Activated naive CD8-positive, alpha-beta T cell treated with anti-CD3 and anti-CD28 coated beads for 36 hours (primary cell): ENCODE measurements at places on chromosomes 3 and 15. TPM values are rescaled to one million over a fixed set of nuclear protein-coding genes. Genes with fewer than 3 reads are reported as not detected.

GRCh38 chr3:49513494-49514124, 40.7 kb upstream of the BSN start:
- no peak for DNase-seq
- peaks cover 6% of the 10 kb centered on the region for H3K4me1 ChIP-seq
- no peaks in the 10 kb centered on the region for H3K27me3 ChIP-seq
- no peak overlapping the region for H3K27ac ChIP-seq
- peaks cover 20% of the 10 kb centered on the region for H3K36me3 ChIP-seq

- DNase-seq = no peak
- H3K4me3 ChIP-seq = no peak overlapping the region
- H3K36me3 ChIP-seq = peaks cover 7% of the 10 kb centered on the region
- H3K27ac ChIP-seq = no peak overlapping the region
- no peaks in the 10 kb centered on the region for H3K27me3 ChIP-seq
These were observed 2.9 kb downstream of the COMMD4 start for GRCh38 chr15:75338661-75339240.

- peak overlapping the region; percentile 63 for H3K27ac ChIP-seq
- DNase-seq = no peak
- no peaks in the 10 kb centered on the region for H3K27me3 ChIP-seq
These were observed 3.3 kb downstream of the PPP4R2 start for GRCh38 chr3:72999951-73000350.

GRCh38 chr3:112604536-112604935, 36.4 kb downstream of the CCDC80 start:
- peaks cover 17% of the 10 kb centered on the region for H3K4me1 ChIP-seq
- H3K27ac ChIP-seq = no peak overlapping the region
- DNase-seq = no peak
- H3K27me3 ChIP-seq = peaks cover 25% of the 10 kb centered on the region

ITGB5 gene
- total RNA-seq = 0.97 TPM

- no peaks in the 10 kb centered on the region for H3K4me1 ChIP-seq
- H3K4me3 ChIP-seq = no peak overlapping the region
- no peaks in the 10 kb centered on the region for H3K36me3 ChIP-seq
- H3K27me3 ChIP-seq = peaks cover 3% of the 10 kb centered on the region
These were observed 768.6 kb upstream of the GOLIM4 start for GRCh38 chr3:168864107-168865021.

- no peak overlapping the region for H3K27ac ChIP-seq
- no peak overlapping the region for H3K4me3 ChIP-seq
- H3K27me3 ChIP-seq = peaks cover 11% of the 10 kb centered on the region
- H3K36me3 ChIP-seq = no peaks in the 10 kb centered on the region
- no peak for DNase-seq
These were observed 7.7 kb downstream of the CCR2 start for GRCh38 chr3:46361408-46362283.

DNA sequence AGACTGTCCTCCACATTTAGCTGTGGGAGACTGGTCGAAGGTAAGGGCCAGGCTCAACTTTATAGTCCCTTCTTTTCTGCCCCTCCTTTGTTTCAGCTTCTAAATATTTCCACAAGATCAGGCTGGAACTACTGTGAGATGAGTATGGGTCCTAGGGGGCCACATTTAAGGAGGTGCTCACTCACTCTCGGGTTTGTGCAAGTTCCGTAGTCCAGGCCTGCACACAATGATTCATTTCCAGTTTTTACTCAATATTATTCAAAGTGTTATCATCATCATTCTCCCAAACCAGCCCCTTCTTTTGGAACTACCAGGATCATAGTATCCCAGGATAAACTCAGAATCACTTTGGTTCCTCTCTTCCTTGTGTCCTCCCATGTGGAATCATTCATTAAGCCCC, 289.1 kb downstream of the ADAMTSL3 start:
- H3K27ac ChIP-seq = no peak overlapping the region
- no peaks in the 10 kb centered on the region for H3K36me3 ChIP-seq
- H3K4me1 ChIP-seq = no peaks in the 10 kb centered on the region
- DNase-seq = no peak

DNA sequence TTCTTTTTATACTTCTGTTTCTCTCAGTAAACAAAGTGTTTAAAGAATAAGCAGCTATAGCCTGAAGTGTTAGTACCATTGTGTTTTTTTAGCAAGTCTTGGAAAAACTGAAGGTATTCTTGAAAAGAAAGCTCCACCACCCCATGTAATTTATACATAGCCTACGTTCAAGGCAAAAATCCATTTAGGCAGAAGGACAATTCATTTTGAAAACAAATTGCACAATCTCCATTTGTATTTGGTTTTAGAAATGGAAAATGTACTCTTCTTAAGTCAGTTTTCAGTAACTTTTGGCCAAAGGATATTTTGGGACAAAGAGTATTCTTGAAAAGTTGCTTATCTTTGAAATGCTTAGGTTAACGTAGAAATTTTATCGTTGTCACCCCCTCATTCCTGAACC, 34.5 kb downstream of the PTPRG start:
- no peak overlapping the region for H3K27ac ChIP-seq
- H3K27me3 ChIP-seq = peaks cover 10% of the 10 kb centered on the region
- H3K4me3 ChIP-seq = no peak overlapping the region
- no peaks in the 10 kb centered on the region for H3K36me3 ChIP-seq
- DNase-seq = no peak

DNA sequence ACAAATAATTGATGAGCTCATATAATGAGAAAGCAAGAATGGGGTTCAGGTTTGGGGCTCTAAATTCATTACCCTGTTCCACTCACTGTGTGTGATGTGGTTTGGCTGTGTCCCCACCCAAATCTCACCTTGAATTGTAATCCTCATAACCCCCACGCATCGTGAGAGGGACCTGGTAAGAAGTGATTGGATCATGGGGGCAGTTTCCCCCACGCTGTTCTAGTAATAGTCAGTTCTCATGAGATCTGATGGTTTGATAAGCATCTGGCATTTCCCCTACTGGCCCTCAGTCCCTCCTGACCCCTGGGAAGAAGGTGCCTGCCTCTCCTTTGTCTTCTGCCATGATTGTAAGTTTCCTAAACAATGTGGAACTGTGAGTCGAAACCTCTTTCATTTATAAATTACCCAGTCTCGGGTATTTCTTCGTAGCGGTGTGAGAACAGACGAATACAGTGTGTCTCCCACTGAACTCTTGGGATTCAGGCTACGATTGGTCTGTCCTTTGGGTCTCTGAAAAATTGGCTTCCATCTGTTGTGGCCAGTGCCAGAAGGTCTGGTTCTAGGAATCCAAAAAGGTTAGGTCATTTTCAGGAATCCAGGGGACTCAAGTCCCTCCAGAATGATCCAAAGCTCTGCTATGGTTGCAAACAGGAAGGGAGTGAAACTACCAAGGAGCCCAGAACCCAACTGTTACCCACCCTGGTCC, 87.7 kb downstream of the XXYLT1 start:
- no peak overlapping the region for H3K27ac ChIP-seq
- H3K4me1 ChIP-seq = peaks cover 42% of the 10 kb centered on the region
- no peak for DNase-seq
- H3K27me3 ChIP-seq = peaks cover under 1% of the 10 kb centered on the region
- peaks cover 10% of the 10 kb centered on the region for H3K36me3 ChIP-seq

- no peak overlapping the region for H3K4me3 ChIP-seq
- no peaks in the 10 kb centered on the region for H3K27me3 ChIP-seq
- no peaks in the 10 kb centered on the region for H3K36me3 ChIP-seq
- no peaks in the 10 kb centered on the region for H3K4me1 ChIP-seq
- no peak overlapping the region for H3K27ac ChIP-seq
These were observed 799.8 kb downstream of the NSUN3 start for GRCh38 chr3:94862703-94863102.

DPH3 gene
- total RNA-seq = 28.2 TPM

GRCh38 chr3:133753779-133754164, 7.6 kb downstream of the TF start:
- peaks cover 4% of the 10 kb centered on the region for H3K27me3 ChIP-seq
- no peaks in the 10 kb centered on the region for H3K4me1 ChIP-seq
- no peak for DNase-seq
- no peak overlapping the region for H3K27ac ChIP-seq
- no peak overlapping the region for H3K4me3 ChIP-seq

GOLGA8S gene
- total RNA-seq = not detected

DNA sequence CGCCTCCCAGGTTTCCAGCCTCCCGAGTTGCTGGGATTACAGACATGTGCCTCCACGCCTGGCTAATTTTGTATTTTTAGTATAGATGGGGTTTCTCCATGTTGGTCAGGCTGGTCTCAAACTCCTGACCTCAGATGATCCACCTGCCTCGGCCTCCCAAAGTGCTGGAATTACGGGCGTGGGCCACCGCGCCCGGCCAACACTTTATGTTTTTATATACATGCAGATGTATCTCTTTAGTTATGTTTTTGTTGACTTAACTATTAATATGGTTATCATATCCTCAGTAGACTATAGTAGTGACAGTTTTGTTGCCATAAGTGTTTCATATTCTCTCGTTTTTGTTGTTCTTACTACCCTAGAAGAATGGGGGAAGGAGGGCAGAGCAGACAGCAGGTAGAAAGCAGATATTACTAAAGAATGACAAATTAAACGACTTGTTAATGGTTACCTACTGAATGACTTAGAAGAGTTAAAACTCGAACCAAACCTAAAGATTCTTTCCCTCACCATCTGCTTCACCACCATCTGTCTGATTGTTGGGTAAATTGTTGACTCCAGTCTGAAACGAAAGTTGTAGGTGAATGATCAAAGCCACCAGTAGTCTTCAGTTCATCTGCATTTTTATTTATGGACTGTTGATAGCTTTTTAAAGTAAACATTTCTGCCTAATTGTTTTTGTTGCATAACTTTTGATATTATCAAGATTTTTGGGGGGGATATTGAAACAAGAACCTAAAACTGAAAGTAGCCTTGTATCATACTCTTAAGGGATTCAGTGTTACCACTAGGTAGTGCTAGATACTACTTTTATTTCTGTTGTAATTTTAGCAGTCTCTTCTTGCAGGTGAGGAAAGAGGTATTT, 89.3 kb downstream of the RASA2 start:
- no peaks in the 10 kb centered on the region for H3K27me3 ChIP-seq
- DNase-seq = no peak
- peak overlapping the region; percentile 30 for H3K4me3 ChIP-seq
- H3K27ac ChIP-seq = peak overlapping the region; percentile 79

DNA sequence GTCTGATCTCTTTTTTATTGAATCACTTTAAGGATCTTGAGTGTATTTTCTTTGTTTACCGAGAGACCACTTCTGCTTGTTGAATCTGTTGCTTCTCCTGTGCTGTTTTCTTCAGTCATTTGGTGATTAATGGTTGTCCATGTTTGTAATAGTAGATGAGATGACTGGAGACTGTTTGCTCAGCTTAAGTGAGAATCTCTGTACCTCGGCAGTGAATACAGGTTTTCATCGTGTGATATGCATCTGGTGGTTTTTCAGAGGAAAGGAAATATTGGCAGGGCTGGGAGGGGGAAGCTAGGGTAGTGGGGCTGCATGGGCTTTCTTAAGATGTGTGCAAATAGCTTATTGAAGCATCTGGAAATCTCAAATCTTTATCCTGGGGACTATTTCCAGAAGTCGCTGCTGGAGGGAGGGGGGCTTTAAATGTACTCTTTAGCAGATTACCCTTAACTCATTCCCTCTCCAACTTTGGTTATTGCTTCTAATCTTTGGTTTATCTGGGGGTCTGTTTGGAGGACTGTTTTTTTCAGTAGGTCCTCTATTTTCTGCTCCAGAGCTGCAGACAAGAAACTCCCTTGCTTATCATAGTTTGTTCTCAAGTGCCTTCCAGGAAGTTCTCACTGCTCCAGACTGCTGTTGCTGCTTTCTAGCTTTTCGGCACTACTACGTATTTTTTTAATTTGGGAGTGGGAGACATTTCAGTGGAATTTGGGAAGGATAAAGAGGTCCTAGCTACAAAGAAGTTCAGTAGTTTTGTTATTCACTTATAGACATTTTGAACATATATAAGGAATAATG, 19.4 kb downstream of the CMTM8 start:
- no peak overlapping the region for H3K4me3 ChIP-seq
- peaks cover 3% of the 10 kb centered on the region for H3K4me1 ChIP-seq
- H3K27me3 ChIP-seq = no peaks in the 10 kb centered on the region

DNA sequence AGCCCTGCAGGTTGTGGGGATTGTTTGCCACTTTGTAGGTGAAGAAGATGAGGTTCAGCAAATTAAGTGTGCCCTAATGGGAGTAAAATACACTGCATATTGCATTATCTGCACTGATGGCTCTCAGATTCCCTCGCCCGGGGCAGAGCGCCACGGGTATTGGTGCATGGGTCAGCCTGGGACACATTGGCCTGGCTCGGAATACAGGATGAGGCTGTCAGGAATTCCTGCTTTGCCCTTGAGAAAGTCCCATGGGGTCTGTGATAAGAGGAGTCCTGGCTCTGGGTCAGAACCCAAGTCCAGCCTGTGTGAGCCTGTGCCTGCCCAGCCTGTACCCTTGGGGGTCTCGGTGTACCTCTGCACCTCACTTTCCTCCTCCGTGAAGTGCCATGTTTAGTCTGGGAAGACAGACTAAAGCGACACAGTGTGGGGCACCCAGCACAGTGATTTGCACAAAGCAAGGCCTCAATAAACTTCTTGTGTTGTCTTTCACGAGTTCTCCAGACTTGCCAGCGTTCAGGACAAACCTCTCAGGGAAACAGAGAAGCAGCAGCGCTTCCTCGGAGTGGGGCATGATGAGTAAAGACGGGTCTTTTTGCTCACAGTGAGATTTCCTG, 107.6 kb downstream of the LRRK1 start:
- H3K4me3 ChIP-seq = no peak overlapping the region
- no peak for DNase-seq
- no peaks in the 10 kb centered on the region for H3K4me1 ChIP-seq
- no peaks in the 10 kb centered on the region for H3K27me3 ChIP-seq

- H3K27ac ChIP-seq = no peak overlapping the region
- H3K4me1 ChIP-seq = peaks cover 2% of the 10 kb centered on the region
- no peak overlapping the region for H3K4me3 ChIP-seq
- no peaks in the 10 kb centered on the region for H3K27me3 ChIP-seq
These were observed 20.3 kb upstream of the LPP start for GRCh38 chr3:188133646-188134045.

- no peak for DNase-seq
- H3K27ac ChIP-seq = peak overlapping the region; percentile 38
- H3K4me1 ChIP-seq = peaks cover 12% of the 10 kb centered on the region
These were observed 61.4 kb downstream of the TASOR start for GRCh38 chr3:56621681-56622080.

RETNLB gene
- not detected for total RNA-seq

DNA sequence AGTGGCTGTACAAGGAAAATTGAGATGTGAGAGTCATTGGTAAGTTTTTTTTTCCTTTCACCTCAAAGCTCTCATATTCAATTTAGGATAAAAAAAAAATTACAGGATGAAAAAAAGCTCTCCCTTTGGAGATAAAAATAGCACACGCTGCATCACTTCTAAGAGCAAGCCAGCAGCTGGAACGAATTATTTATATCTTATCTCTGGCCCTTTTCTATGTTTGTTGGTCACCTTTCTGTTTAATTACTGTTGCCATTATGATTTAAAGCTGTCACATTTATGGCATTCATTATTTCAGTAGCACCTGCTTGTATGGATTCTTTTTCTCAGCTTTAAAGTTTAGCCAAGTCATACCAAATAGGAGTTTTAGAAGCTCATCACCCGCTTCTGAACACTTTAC, 171.6 kb upstream of the PDZRN3 start:
- H3K27ac ChIP-seq = no peak overlapping the region
- H3K27me3 ChIP-seq = no peaks in the 10 kb centered on the region
- no peaks in the 10 kb centered on the region for H3K4me1 ChIP-seq
- no peak overlapping the region for H3K4me3 ChIP-seq

GRCh38 chr15:92733934-92734521, 78.5 kb upstream of the FAM174B start:
- peak; percentile 26 for DNase-seq
- H3K4me3 ChIP-seq = peak overlapping the region; percentile 86
- H3K27me3 ChIP-seq = no peaks in the 10 kb centered on the region
- no peaks in the 10 kb centered on the region for H3K36me3 ChIP-seq

GRCh38 chr15:39083213-39083612, 497.7 kb upstream of the THBS1 start:
- no peak for DNase-seq
- H3K4me1 ChIP-seq = peaks cover 4% of the 10 kb centered on the region
- no peak overlapping the region for H3K4me3 ChIP-seq
- no peaks in the 10 kb centered on the region for H3K36me3 ChIP-seq

DOCK3 gene
- total RNA-seq = 1.9 TPM
